Cardiac muscle cell (in vitro differentiated cells and primary cell): ENCODE measurements at places on chromosomes 3 and 15. TPM values are rescaled to one million over a fixed set of nuclear protein-coding genes. Genes with fewer than 3 reads are reported as not detected.
A peak's percentile ranks its signal among the peaks of the same experiment; 100 is the strongest.

DNA sequence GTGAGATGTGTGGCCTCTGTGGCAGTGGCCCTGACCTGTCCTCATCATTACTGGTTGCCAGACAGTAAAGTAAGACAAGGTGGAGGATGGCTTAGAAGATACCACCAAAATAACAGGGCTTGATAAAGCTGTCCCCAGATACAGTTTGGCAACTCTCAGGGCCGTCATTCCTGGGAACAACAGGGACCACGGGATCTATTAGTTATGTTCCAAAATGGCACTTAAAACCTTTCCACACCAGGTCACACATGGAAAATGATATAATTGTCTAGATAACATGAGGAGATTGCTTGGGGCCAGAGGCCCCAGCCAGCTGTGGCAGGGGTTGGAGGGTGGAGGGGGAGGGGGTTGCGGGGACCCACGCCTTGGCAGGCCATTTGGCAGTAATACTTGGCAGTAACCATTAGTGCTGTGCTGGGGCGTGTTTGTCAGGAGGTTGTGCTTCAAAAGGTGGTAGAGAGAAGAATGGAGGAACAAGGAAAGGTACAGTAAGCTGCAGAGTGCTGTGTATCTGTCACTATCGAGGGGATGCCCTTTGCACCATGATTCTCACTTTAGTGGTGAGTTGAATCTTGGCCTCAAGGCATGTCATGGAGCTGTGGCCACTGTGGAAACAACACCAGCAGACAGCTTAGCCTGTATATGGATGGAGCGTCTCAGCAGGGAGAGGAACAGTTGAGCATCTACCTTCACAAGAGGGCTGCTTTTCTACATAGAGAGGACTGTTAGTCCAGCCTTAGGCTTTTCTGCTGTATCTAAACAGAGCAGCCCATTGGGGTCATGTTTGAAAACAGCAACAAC is 14.0 kb downstream of the PLCL2 start:
- DNase-seq = no peak

DNA sequence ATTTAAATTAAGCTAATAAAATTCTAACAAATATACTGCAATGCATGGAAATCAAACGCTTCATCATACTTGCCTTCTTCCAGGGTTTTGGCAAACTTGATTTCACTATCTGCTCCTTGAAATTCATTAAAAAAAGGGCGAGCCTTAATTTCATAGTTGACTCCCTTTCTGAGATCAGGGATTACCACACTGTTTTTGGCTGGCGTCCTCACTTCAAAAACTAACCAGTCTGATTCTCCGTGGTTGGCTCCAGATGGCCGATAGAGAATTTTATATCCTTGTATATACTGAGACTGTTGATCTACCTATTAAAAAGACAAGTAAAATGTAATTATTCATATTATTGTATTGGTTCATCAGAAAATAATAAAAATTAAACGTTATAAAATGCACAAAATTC is 1106.8 kb downstream of the ROBO1 start:
- DNase-seq = peak; percentile 62

- no peak for DNase-seq
Observed at GRCh38 chr3:184188080-184188479, 2.1 kb downstream of the ABCF3 start.

DNA sequence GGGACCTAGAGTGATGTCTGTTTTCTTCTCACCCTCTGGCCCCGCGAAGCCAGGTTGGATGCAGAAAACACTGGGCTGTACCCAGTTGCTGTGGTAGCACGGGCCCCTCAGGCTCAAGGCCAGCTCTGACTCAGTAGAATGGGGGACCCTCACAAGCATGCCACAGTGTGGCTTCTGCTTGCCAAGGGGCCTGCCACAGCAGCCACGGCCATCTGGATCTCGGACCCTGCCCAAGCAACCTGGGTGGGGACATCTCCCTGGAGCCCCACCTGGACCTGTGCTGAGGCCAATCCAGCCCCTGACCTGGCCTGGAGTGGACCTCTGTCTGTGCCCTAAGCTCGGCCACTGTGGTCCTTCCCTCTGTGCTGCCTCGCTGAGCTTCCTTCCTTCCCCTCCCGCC is 59.0 kb downstream of the MGLL start:
- no peak for DNase-seq

- DNase-seq = peak; percentile 76
Observed at GRCh38 chr15:65791335-65792137, 557 bp downstream of the DENND4A start.

GRCh38 chr3:130800829-130801228 is 54.2 kb upstream of the PIK3R4 start:
- no peak for DNase-seq

- DNase-seq = peak; percentile 5
Observed at GRCh38 chr3:24387000-24387399, 107.7 kb downstream of the THRB start.

PPARG gene
- total RNA-seq = 0.32 and 0.45 TPM in 2 replicates

VILL gene
- 2.5 and 3.4 TPM in 2 replicates for total RNA-seq
